ENCODE measurements at places on chromosomes 7 and 10. TPM values are rescaled to one million over a fixed set of nuclear protein-coding genes. Genes with fewer than 3 reads are reported as not detected.

The WNT8B gene
- 0.07 TPM for total RNA-seq

The GIMAP2 gene
- 1.4 TPM for total RNA-seq

The GOLGA7B gene
- not detected for total RNA-seq

The NRP1 gene
- 3.7 TPM for total RNA-seq

The GPNMB gene
- total RNA-seq = 1.6 TPM

The WAC gene
- total RNA-seq = 69.1 TPM
